H4 (cell line): ENCODE measurements at places on chromosomes 1 and 21.

DNA sequence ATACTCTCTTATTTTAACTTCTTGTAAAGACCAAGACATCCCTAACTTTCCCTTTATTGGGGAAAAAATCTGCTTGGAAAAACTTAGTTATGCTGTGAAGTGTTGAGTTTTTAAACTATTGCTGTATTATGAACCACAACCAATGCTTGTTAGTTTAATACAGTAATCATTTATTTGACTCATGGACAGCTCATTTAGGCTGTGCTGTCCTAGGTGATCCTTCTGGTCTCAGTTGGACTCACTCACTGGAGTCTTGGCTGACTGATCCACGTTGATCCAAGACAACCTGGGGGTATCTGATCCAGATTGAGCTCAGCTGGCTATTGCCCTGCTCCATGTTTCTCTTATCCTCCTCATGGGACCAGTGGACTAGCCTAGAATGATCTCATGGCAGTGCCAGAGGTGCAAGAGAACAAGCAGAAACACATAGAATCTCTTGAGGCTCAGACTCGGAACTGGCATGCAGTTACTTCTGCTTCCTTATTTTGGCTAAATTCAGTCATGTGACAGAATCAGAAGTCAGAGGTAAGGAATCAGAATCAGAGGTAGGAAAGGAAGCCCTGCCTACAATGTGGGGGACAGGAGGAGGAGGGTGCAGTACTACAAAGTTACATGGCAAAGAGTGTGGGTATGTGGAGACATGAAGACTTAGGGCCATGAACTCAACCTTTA, 156.5 kb downstream of the FGGY start:
- DNase-seq: no peak

GRCh38 chr1:211910913-211911485, 80.4 kb upstream of the LPGAT1 start:
- no peak for DNase-seq

DNA sequence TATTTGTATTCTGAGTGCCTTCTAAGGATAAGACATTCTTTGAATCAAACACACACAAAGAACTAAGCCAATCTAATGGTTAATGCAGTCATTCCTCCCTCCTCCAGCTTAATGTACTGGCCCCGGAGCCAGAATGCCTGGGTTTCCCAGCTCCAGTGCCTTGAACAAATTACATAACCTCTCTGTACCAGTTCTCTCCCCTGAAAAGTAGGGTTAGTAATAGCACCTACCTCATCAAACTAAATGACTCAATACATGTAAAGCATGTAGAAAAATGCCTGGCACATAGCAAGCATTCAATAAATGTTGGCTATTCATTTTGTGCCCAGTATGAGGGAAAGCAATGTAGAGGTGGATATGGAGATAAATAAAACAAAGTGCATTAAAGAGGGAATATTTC, 14.0 kb downstream of the C1orf52 start:
- no peak for DNase-seq

- DNase-seq: no peak
Measured at GRCh38 chr1:159835862-159836525, 9.3 kb downstream of the SLAMF8 start.

DNA sequence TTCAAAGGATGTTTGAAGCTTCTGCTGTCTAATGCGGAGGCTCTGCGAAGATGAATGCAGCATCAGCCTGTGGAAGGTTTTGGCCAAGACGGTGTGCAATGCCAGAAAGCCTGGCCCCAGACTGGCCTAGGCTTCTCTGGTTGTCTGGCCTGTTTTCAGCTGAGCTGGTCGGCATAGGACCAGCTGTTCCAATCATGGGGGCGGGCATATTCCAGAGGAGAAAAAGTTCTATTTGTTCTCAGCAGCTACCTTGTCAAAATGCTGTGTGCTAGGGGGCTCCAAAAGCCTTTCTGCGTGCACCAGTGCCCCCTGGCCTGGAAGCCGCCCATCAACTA, 57.6 kb downstream of the TGFB2 start:
- DNase-seq: no peak
